ENCODE measurements at places on chromosomes 5 and 9.

- no peak for DNase-seq
These were observed 452.9 kb upstream of the ZNF608 start for GRCh38 chr5:125199373-125199772.

DNA sequence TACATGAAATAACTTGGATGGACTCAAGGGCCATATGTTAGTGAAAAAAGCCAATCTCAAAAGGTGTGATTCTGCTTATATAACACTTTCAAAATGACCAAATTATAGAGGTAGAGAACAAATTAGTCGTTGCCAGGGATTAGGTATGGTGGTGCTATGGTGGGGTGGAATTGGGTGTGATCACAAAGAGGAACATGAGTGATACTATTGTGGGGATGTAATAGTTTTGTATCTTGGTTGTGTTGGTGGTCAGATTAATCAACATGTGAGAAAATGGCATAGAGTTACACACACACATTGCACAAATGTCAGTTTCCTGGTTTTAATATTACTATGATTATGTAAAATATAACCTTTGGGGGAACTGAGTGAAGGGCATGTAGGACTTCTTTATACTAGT is 31.9 kb downstream of the CAMK4 start:
- no peak for DNase-seq

DNA sequence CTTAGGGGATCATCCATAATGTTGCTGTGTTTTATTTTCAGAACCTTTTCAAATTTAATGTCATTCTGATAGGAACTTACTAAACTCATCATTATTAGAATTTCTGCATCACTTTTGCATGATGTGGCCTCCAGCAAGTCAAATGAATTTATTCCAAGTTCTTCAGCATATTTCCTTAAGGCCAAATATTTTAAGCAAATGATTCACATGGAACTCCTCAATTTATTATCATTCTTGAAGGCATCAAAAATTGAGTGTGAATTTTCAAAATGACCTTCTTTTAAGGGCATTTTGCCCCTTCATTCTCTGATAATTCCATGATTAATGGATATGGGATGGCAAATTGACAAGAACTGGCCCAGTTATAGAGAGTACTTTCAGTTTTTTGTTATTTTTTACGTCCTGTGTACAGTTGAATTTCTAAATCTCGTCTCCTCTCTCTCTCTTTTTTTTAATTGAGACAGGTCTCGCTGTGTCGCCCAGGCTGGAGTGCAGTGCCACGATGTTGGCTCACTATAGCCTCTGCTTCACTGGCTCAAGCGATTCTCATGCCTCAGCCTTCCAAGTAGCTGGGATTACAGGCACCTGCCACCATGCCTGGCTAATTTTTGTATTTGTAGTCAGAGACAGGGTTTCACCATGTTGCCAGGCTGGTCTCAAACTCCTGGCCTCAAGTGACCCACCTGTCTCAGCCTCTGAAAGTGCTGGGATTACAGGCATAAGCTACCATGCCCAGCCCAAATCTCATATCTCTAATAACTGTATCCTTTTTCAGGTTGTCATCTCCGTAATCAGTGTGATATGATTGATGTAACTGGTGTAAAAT is 29.1 kb downstream of the GPR21 start:
- no peak for DNase-seq

GRCh38 chr5:178941361-178941760 is 363 bp downstream of the ZNF454 start:
- DNase-seq: no peak

- DNase-seq: no peak
These were observed 57.9 kb downstream of the DIAPH1 start for GRCh38 chr5:141560725-141561483.

GRCh38 chr5:128284236-128284635 is 200.7 kb downstream of the SLC12A2 start:
- DNase-seq: no peak

DNA sequence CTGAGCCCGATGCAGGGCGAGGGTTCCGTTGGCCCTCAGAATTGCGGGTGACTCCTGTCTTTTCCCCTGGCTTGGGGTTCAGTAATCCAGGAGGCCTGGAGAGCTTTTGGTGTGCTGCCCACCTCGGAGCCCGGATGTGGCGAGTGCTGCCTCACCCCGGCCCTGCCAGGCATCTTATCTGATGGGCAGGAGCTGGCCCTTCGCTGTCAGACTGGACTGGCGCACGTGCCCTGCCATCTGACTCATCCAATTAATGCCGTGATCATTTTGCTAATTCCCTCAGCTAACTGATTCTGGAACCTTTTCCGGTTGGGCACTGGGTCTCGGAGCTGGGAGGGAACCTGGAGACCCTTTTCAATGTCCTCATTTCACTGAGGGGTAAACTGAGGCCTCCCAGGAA is 34.6 kb downstream of the RXRA start:
- no peak for DNase-seq

DNA sequence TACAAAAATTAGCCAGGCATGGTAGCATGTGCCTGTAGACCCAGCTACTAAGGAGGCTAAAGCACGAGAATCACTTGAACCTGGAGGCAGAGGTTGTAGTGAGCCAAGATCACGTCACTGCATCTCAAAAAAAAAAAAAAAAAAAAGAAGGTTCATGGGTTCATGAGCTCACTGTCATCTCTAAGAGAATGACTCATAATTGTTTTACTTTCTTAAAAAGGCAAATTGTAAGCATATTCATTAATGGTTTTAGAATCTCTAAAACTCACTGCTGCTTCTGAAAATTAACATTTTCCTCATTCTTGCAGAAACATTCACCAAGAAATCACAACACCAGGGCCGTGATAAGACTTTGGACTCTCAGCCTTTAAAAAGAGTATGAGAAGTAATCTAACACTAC is 103.6 kb downstream of the GNA14 start:
- no peak for DNase-seq

DNA sequence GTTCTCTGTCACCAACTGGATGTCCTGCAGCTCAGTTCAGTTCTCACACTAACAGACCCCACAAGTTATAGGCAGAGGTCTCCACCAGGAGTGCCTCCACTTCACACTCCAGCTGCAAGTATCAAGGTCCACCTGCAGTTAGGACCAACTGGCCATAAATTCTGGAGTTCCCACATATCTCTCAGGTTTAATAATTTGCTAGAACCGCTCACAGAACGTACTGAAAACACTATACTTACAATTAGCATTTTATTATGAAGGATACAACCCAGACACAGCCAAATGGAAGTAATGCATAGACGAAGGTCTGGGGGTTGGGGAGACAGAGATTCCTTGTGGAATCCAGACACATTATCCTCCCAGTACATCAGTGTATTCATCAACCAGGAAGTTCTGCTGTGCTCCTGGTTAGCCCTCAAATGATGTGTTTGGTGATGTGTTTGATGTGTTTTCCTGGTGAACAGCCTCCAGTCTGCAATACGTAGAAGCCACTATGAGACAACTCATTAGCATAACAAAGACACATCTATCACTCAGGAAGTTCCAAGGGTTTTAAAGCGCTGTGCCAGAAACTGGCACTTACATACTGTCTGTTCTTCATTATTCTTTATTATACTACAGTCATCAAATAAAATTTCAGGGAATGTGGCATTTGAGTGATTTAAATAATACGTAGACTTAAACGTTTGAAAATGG is 25.4 kb downstream of the OGN start:
- DNase-seq: no peak

DNA sequence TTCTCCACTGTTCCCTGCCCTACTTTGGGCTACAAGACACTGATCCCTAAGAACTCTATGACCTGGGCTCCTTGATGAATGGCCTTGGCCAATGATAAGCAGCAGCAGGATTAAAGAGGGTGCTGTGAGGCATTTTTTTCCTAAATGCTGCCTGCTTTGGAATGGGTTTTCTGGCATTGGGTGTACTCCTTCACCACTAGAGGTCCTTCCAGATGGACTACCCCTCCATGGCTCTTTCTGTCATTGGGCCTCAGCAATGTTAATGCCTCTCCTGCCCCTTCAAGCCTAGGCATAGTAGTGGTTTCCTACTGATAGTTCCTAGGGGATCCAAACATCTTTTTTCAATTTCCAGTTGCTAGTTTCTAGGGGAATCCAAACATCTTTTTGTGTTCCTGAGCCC is 319.3 kb upstream of the RPS23 start:
- DNase-seq: no peak

DNA sequence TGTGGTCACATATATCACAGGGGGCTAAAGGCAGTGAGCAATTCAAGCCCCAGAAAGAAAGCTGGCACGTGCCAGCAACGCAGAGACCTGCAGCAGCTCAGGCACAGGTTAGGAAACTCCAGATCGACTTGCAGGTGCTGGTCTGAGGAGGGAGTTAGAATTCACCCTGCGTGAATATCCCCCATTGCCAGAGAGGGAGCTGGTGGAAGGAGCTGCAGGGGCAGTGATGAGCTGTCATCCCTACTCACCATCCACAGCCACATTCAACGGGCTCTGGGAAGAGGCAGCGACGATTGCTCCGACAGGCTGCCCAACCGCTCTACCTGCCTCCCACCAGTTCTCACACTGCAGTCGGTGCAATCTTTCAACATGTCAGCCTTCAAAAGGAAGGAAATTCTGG is 40.8 kb upstream of the CLK4 start:
- no peak for DNase-seq

DNA sequence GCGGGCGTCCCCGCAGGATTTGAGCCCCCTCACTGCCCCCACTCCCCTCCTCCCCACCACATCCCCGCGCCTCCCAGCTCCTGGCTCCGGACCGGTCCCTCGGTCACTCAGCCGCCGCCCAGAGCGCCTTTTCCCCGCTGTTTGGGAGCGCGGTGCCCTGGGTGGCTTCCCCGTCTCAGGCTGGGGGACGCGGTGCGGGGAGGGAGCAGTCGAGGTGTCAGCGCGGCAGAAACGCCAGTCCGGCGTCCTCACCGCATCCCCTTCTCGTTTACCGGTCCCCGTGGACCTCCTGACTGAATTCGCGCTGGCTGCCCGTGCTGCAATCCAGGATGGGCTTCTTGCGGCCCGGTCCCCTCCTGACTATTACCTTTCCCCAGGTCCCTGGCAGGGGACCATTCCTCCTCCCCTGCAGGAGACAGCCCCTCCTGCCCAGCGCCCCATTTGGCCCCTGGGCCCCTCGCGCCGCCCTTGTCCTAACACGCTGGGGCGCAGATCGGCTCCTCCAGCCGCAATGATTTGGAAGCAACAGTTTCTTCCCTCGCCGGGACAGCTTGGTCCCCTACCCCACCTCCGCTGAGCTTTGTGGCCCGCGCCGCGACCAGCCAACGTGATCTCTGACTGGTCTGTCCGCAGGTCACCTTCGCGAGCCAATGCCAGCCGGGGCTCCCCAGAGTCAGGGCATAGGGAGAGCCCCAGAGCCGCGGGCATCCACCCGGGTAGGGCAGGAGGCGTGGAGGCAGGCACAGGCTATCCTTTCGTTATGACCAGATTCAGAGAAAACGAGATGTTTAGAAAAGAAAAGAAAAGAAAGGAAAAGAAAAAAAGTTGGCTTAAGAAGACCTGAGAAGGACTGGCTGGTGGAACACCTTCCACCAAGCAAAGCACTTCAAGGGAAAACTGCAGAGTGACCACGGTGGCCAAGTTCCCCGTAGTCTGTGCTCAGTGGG is 1.2 kb downstream of the ANKRD33B start:
- no peak for DNase-seq

GRCh38 chr9:91036826-91037510 is 235.3 kb downstream of the SYK start:
- peak; percentile 13 for DNase-seq

DNA sequence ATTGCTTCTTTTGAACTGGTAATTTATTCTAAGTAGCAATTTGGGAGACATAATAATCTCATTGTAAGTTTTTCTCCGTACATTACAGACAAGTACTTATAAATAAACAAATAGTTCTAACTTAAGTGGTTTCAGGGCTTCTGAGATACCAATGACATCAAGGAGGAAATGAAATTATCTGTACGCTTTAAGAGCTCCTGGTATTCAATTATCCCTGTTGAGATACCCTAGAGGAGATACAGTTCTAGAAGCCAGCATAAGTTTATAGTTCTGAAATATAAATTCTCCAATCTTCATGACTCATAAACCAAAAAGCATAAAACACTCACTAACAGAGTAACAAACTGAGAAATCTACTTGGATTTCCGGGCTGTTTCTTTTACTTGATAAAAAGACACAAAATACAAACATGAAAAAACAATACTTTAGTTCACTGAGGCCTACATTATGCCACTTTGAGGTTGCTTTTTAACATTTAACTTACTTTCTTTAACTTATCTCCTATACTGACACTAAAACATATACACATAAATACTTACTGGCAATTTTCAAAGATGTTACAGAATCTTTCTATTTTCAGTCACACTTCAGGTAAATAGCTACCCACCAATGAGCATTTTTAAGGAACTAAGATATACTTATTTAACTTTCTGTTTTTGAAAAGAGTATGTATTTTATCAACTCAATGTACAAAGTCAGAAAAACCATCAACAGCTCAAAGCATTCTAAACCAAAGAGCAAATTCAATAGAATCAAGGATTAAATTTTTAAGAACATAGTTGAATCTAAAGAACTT is 7.5 kb downstream of the DCTN4 start:
- DNase-seq: no peak

- DNase-seq: no peak
These were observed 17.7 kb upstream of the CARTPT start for GRCh38 chr5:71701407-71701806.

GRCh38 chr5:98605426-98605825 is 168.0 kb upstream of the RGMB start:
- no peak for DNase-seq

- DNase-seq: no peak
These were observed 12.7 kb downstream of the KCTD16 start for GRCh38 chr5:144183254-144183889.

GRCh38 chr5:150120617-150121447 is 34.5 kb upstream of the CSF1R start:
- DNase-seq: no peak

DNA sequence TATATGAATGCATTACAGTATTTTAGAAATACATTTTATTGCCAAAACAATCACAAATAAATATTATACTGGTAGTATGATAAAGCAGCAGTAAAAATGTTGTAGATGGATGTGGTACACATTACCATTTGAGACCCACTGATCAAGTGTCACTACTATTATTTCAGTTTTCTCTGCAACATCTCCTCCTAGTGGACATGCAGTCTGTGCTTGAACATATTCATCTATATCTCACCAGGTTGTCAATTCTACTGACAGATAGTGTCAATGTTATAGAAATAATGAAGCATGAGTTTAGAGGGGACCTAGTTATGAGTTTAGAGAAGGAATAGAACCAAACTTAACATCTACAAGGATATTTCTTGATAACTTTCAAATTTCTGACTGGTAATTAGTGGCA is 39.2 kb upstream of the ELOVL7 start:
- DNase-seq: no peak

GRCh38 chr5:3139499-3139931 is 388.0 kb upstream of the IRX2 start:
- no peak for DNase-seq

- no peak for DNase-seq
These were observed 29.2 kb upstream of the ARHGEF28 start for GRCh38 chr5:73596705-73597328.
